ENCODE measurements at places on chromosomes 16 and 17.

DNA sequence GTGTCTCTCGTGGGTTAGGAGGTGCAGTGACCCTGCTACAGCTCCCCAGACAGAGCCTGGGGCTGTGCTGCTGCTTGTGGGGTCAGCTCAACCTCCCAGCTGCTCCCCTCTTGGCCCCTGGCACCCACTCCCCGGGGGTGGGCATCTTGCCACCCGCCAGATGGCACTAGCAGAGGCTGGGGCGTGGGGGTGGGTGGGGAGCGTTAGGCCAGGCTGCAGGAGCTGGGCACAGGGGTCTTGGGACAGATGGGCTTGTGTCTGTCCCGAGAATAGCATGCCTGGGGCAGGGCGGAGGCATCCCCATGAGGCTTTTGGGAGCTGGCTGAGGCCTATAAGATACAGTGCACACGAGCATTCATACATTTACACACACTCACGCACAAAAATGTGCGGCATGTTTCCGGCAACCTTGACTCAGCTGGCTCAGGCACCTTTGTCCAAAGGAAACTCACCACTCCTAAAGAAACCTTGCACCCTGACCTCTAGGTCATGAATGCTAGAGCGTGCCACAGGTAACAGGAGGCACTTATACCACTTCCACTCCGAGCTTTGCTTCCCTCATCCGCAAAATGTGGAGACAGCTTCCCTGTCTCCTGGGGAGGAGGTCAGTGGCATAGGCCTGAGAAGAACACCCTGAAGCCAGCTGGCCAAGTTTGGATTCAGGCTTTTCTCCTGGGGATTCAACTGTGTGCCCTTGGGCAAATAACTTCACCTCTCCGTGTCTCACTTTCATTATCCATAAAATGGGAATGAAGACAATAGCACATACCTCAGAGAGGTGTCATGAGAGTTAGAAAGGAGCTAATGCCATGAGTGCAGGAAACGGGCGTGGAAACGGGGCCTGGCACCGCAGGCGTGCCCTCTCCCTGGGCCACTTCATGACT, 78.9 kb upstream of the LHX1 start:
- DNase-seq: no peak

DNA sequence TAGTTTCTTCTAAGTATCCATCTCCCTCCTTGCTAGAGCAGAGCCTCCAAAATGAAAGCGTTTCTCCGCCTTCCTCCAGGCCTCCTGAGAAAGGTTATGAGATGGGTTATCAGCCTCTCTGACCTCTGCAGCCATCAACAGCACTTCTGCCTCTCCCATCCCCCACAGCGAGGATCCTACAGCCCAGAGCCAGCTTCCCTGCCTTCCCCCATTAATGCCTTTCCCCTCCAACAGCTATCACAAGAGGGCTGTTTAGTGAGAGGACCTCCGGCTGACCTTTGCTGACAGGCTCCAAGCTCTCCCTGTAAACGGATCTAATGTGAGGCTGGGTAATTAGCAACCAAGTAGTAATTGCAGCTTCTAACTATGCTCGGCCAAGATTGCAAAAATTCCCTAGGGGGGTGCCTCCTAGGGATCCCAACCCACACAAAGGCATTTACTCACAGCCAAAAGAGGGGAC, 55.8 kb downstream of the ZFHX3 start:
- no peak for DNase-seq

DNA sequence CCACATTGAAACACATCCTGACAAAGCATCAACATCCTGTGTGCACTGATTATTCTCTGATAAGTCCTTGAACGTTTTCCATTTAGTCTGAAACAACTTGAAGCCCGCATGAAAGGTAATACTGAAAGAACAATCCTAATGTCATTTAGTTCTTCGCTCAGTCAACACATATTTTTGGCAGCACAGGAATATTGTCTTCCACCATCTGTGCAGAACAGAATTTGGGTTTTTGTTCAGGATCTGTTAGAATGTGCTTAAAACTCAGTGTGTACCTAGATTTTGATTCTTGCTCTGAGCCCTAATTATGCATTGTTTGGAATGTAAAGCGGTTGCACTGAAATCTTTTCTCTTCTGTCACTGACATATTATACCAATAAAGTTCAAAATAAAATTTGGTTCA, 1036.6 kb downstream of the CDH11 start:
- no peak for DNase-seq

DNA sequence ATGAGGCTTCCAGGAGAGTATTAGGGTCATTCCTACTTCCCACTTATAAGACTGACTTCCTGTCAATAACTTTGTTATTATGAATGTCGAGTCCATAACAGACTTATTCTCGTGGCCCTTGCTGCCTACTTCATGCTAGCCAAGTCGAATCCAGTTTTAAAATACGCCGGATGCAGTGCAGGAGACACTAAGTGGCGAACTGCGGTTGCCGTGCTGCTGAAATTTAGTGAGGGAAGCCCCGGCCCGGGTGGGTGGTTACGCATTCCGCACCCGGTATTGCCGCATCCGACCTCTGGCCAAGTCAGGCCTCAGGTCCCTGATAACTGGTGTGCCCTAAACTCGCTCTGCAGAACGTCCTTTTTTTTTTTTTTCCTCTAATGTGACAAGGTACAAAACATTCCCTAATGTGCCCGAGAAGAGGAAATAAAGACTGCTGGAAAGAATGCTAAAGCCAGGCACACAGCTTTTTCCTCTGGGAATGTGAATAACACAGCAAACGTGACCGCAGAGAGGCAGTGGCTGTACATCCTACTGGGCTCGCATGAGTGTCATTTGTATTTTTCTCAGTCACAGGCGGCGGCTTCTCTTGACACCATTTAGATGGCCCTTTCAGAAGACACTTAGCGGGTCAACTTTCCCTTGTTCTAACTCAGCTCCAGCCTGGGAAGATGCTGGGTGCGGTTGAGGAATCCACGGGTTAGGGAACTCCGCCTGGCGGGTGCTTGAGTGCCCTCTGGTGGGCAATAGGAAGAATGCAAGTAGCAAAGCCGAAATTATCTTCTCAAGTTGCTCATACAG, 7.1 kb upstream of the AKTIP start:
- peak; percentile 58 for DNase-seq

GRCh38 chr17:31404028-31404949, 12.8 kb downstream of the RAB11FIP4 start:
- no peak for DNase-seq

DNA sequence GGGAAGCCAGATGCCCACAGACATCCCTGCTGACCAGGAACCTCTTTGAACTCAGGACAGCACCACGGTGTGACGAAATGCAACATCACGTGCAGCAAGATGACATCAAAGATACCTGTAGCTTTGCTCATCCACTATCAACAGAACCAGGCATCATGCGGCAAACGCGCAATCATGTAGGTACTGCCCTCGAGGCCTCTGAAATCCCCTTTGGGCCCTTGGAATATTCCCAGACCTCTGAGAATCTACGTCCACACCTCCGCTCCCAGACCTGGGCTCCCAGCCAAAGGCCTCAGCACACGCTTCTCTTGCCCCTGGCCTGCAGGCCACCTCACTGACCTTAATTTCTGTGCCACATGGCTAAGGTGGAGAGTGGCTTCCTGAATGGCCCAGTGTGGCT, 7.3 kb downstream of the CX3CL1 start:
- no peak for DNase-seq

GRCh38 chr16:27967169-27967568, 96.3 kb downstream of the GSG1L start:
- DNase-seq: no peak

GRCh38 chr16:79170555-79171246, 429.8 kb downstream of the MAF start:
- DNase-seq: no peak

DNA sequence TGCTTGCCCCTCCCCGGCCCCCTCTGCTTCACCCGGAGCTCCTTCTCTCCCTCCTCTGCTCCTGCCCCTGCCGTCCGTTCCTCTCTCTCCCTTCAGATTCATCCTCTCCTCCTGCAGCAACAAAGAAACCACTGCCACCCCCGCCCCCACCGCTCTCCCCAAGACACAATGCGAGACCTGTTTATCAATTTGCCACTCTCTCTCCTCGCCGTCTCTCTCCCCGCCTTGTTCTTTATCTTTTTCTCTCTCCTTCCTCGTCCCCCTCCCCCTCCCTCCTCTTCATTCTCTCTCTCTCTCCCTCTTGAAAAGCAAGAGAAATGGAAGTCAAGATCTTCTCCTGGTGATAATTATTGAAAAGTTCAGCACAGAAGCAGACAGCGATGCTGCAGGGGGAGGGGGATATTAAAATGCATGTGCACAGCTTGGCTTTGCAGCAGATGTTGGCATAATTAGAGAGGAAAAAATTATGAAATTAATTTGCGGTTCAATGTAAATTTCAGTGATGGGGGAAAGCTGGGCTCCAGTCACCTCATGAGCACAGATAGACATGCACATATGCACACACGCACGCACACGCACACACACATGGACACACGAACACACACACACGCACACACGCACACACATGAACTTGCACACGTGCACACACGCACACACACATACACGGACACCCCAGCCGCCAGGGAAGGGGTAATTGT, 58.1 kb upstream of the CBFA2T3 start:
- DNase-seq: no peak

GRCh38 chr17:33701910-33702309, 408.8 kb upstream of the ASIC2 start:
- DNase-seq: no peak

DNA sequence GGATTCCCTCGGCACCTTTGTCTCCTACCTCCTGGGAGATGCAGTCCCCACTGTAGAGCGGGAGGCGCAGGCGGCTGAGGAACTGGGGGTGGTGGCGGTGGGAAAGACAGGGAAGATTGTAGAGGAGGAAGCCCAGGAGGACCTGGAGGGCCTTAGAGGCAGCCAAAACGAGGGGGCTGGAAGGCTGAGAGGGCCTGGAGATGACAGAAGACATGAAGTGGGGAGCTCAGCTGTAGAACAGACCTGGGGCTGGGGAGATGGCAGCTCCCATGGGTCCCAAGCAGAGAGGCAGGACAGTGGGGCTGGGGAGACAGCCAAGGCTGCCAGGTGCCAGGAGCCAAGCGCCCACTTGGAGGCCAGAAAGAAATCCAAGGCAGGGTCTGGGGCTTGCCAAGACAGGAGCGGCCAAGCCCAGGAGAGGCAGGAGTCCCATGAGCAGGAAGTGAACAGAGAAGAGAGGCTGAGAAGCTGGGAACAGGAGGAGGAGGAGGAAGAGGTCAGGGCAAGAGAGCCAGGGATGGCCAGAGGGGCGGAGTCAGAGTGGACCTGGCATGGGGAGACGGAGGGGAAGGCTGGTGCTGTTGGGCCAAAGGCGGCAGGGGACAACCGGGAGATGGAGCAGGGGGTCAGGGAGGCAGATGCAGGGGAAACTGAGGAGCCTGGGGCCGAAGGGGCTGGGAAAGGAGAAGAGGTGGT, 803 bp downstream of the APOBR start:
- DNase-seq: peak; percentile 30
